ENCODE measurements at places on chromosomes 2 and 18. TPM values are rescaled to one million over a fixed set of nuclear protein-coding genes. Genes with fewer than 3 reads are reported as not detected.

- H3K4me3 ChIP-seq = no peak overlapping the region
- H3K27me3 ChIP-seq = no peaks in the 10 kb centered on the region
- peaks cover 13% of the 10 kb centered on the region for H3K4me1 ChIP-seq
- no peak for DNase-seq
- no peaks in the 10 kb centered on the region for H3K36me3 ChIP-seq
Observed at GRCh38 chr2:23427976-23428375, 43.0 kb downstream of the KLHL29 start.

GRCh38 chr18:71597219-71597618, 946.9 kb downstream of the CBLN2 start:
- DNase-seq = no peak
- peak overlapping the region; percentile 20 for H3K27ac ChIP-seq
- H3K4me1 ChIP-seq = no peaks in the 10 kb centered on the region
- no peaks in the 10 kb centered on the region for H3K27me3 ChIP-seq
- no peak overlapping the region for H3K4me3 ChIP-seq

DNA sequence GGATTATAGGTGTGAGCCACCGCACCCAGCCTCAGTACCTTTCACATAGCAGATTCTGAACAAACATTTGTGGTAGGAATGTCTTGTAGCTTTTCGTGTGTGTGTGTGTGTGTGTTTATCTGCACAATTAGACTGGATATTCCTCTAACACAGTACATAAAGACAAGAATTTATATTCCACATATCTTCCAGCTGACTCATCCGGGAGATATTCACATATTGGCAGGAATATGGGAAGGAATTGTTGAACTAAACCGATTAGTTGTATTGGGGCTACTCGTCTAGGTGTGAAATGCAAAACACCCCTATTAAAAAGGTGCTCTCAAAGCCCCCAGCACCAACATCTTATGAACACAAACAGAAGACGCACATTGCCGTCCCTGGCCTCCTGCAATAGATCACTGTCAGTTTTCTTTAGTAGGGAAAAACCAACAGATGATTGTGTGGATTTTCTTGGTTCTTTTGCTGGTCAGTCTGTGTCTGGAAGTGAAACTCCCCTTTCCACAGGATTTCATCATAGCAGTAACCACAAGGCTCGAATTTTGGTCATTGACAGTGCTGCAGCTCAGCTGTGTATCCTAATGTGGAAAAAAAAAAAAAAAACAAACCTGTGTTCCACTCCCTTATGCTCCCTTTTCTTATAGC, 208.5 kb upstream of the ACVR2A start:
- no peak for DNase-seq
- H3K4me3 ChIP-seq = no peak overlapping the region
- no peaks in the 10 kb centered on the region for H3K27me3 ChIP-seq

- no peak overlapping the region for H3K27ac ChIP-seq
- H3K4me3 ChIP-seq = no peak overlapping the region
- H3K36me3 ChIP-seq = no peaks in the 10 kb centered on the region
- DNase-seq = no peak
- no peaks in the 10 kb centered on the region for H3K27me3 ChIP-seq
Observed at GRCh38 chr2:48397281-48397680, 132.7 kb upstream of the STON1 start.

The GCKR gene
- 0.67 TPM for polyA plus RNA-seq

DNA sequence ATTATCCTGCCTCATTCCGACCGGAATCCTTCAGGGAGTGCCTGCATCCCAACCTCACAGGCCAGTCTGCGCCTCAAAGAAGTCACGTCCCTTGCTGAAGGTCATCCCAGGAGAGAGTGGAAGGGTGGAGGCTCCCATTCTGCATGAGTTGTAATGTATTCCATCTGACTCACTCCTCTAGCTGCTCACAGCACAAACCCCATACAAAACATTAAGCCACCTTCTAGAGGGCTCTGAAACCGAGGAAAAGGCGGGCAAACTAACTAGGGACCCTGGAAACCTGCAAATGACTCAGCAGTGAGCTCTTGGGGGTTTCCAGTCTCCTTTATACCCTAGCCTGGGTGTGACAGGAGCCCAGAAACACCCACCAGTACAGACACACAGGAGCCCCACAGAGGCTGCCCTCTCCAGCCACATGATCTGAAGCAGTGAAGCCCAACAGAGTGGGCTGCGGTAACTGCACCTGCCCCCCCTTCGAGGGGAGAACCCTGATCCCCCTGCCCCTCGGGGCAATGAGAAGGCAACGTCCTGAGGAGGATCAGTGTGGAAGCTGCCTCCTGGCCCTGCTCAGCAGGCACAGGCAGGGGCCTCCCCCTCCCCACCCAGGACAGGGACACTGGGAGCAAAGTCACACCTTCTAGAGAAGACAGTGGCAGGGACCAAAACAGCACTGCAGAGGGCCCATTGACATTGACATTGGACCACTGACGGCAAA, 69.3 kb upstream of the SNTG2 start:
- no peak for DNase-seq
- H3K36me3 ChIP-seq = no peaks in the 10 kb centered on the region
- H3K4me1 ChIP-seq = no peaks in the 10 kb centered on the region

DNA sequence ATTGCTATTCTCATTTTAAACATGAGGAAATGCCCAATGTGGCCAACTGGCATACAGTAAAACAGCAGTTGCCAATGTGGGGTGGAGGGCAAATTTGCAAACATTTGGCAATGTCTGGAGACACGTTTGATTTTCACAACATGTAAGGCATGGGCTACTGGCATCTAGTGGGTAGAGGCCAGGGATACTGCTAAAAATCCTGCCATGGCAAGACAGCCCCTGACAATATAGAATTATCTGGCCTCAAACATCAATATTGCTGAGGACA, 168.6 kb downstream of the KCNE4 start:
- H3K4me3 ChIP-seq = no peak overlapping the region
- H3K27me3 ChIP-seq = no peaks in the 10 kb centered on the region
- H3K36me3 ChIP-seq = no peaks in the 10 kb centered on the region
- no peak overlapping the region for H3K27ac ChIP-seq

DNA sequence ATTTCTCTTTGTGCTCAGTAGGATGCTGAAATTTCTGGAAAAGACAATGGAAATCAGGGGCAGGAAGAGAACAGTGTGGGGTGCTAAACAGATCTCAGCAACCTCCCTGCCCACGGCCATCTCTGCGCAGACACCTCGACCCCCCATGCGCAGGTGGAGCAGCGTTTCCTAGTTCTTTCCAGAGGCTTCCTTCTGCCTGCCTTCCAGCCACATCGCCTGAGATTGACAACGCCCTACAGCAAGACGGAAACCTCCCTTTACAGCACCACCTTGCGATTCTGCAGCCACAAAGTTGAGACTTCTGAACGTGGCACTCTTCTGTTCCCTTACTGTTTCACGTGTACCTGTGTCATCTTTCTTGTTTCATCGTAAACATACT, 31.4 kb upstream of the CASP8 start:
- DNase-seq = no peak
- H3K27me3 ChIP-seq = no peaks in the 10 kb centered on the region
- H3K27ac ChIP-seq = no peak overlapping the region
- no peaks in the 10 kb centered on the region for H3K4me1 ChIP-seq
- H3K4me3 ChIP-seq = no peak overlapping the region
- H3K36me3 ChIP-seq = no peaks in the 10 kb centered on the region

GRCh38 chr2:28166956-28167355, 225.7 kb upstream of the FOSL2 start:
- no peaks in the 10 kb centered on the region for H3K27me3 ChIP-seq
- DNase-seq = no peak
- peaks cover 15% of the 10 kb centered on the region for H3K4me1 ChIP-seq
- H3K36me3 ChIP-seq = no peaks in the 10 kb centered on the region
- no peak overlapping the region for H3K27ac ChIP-seq
- H3K4me3 ChIP-seq = no peak overlapping the region

- H3K36me3 ChIP-seq = no peaks in the 10 kb centered on the region
- peaks cover 5% of the 10 kb centered on the region for H3K4me1 ChIP-seq
- peak overlapping the region; percentile 20 for H3K27ac ChIP-seq
- no peaks in the 10 kb centered on the region for H3K27me3 ChIP-seq
- H3K4me3 ChIP-seq = no peak overlapping the region
Observed at GRCh38 chr2:54952425-54952824, 97.8 kb downstream of the RTN4 start.

The TACR1 gene
- polyA plus RNA-seq = not detected

GRCh38 chr2:169476459-169476858, 2.8 kb upstream of the BBS5 start:
- no peak for DNase-seq
- no peaks in the 10 kb centered on the region for H3K4me1 ChIP-seq
- no peak overlapping the region for H3K4me3 ChIP-seq
- no peaks in the 10 kb centered on the region for H3K27me3 ChIP-seq

The AQP4 gene
- not detected for polyA plus RNA-seq

GRCh38 chr2:214934006-214934405, 124.5 kb upstream of the BARD1 start:
- H3K27ac ChIP-seq = no peak overlapping the region
- no peaks in the 10 kb centered on the region for H3K36me3 ChIP-seq
- no peak overlapping the region for H3K4me3 ChIP-seq
- H3K4me1 ChIP-seq = no peaks in the 10 kb centered on the region
- H3K27me3 ChIP-seq = no peaks in the 10 kb centered on the region

DNA sequence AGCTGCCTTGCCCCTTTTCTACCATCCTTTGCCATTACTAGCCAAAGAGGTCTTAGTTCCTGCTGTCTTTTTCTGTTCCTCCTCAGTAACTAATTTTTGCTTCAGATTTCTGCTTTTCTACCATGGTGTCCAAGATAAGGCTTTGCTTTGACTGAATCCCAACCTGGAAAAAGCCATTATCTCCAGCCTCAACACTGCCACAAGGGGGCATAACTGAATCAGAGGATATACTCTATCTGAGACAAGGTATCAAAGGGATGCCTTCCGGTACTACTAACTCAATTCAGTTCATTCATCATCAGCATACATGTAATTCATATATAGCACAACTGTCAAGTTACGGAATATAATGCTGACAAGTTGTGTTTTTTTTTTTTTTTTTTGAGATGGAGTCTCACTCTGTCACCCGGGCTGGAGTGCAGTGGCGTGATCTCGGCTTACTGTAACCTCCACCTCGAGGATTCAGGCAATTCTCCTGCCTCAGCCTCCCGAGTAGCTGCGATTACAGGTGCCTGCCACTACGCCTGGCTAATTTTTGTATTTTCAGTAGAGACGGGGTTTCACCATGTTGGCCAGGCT, 11.4 kb downstream of the OSGEPL1 start:
- H3K36me3 ChIP-seq = peaks cover 52% of the 10 kb centered on the region
- H3K27ac ChIP-seq = no peak overlapping the region
- peak; percentile 49 for DNase-seq
- H3K27me3 ChIP-seq = no peaks in the 10 kb centered on the region

GRCh38 chr2:160735696-160736095, 242.1 kb upstream of the RBMS1 start:
- no peaks in the 10 kb centered on the region for H3K27me3 ChIP-seq
- DNase-seq = no peak
- no peak overlapping the region for H3K27ac ChIP-seq

DNA sequence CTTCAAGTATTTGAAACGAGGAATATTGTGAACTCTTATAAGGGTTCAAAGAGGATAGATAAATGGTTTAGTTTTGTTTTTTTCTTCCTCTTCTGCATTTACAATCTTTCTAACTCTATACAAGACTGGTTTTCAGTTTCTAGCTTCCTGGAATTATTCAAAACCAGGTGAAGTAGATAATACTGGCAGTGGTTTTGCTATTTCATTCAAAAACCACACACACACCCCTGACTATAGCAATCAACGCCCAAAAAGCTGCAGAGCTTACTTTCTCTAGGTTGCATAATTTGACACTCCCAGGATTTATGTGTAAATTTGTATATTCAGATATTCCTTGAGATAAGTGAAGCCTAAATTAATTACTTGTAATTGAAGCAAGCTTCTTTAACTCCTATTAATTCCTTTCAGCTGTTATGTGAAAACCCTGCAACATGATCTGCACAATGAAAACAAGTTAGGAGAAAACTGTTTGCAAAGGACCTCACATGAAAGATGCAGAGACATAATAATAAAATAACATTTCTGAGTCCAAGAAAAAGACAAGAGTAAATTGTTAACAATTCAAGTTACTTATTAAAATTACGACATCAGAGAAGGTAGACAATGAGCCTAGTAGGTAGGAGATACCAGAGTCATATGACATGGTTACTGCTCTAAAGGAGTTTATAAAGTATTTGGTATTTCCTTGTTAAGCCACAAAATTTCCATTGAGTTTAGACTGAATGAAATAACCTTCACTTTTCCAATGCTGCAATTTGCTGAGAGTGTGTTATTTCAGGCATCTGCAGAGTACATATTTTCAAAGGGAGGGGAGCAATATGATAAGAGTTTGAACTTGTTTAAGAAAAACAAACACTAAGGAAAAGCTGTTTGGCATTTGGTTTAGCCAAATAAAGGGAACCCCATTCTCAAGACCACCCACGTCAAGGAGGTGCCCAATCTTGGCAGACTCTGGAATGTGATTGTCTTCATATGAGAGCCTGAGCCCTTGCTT, 1.6 kb upstream of the NFE2L2 start:
- H3K27ac ChIP-seq = peak overlapping the region; percentile 97
- peaks cover 17% of the 10 kb centered on the region for H3K4me1 ChIP-seq
- H3K27me3 ChIP-seq = no peaks in the 10 kb centered on the region
- no peaks in the 10 kb centered on the region for H3K36me3 ChIP-seq
- DNase-seq = no peak
- H3K4me3 ChIP-seq = peak overlapping the region; percentile 71

The NOSTRIN gene
- not detected for polyA plus RNA-seq

- H3K27ac ChIP-seq = no peak overlapping the region
- DNase-seq = no peak
- H3K4me1 ChIP-seq = no peaks in the 10 kb centered on the region
- H3K36me3 ChIP-seq = no peaks in the 10 kb centered on the region
Observed at GRCh38 chr2:37181726-37182684, 6.5 kb downstream of the SULT6B1 start.

GRCh38 chr18:34483198-34483597, 226.9 kb upstream of the DTNA start:
- no peaks in the 10 kb centered on the region for H3K36me3 ChIP-seq
- no peaks in the 10 kb centered on the region for H3K27me3 ChIP-seq
- H3K4me3 ChIP-seq = no peak overlapping the region
- H3K27ac ChIP-seq = no peak overlapping the region

- no peaks in the 10 kb centered on the region for H3K27me3 ChIP-seq
- H3K27ac ChIP-seq = no peak within 1 kb of the TSS
- DNase-seq = peak; percentile 87
- peak within 1 kb of the TSS; percentile 54 for H3K4me3 ChIP-seq
- H3K4me1 ChIP-seq = peaks cover 5% of the 10 kb centered on the region
Observed at GRCh38 chr18:50819728-50820378, at the start of gene MRO. Gene MRO (minus strand): TSS chr18:50820016. CDS start chr18:50809400, 10,616 bp downstream.

GRCh38 chr2:42156721-42157120, 12.4 kb upstream of the EML4 start:
- no peak for DNase-seq
- no peaks in the 10 kb centered on the region for H3K4me1 ChIP-seq
- no peaks in the 10 kb centered on the region for H3K36me3 ChIP-seq
- H3K27me3 ChIP-seq = no peaks in the 10 kb centered on the region

- no peak for DNase-seq
- peaks cover 14% of the 10 kb centered on the region for H3K4me1 ChIP-seq
- H3K27ac ChIP-seq = no peak overlapping the region
- H3K4me3 ChIP-seq = no peak overlapping the region
- H3K27me3 ChIP-seq = no peaks in the 10 kb centered on the region
Observed at GRCh38 chr2:9972621-9973479, 21.4 kb downstream of the GRHL1 start.
